Activated T-helper 1 cell treated with Interleukin-2 at 50 U/mL for 16 hours (primary cell): ENCODE measurements at places on chromosomes 2 and 18.

- no peak for DNase-seq
Measured at GRCh38 chr2:31131871-31132270, 6.4 kb downstream of the GALNT14 start.

- no peak for DNase-seq
Measured at GRCh38 chr2:233301811-233302210, 5.8 kb upstream of the SAG start.

- DNase-seq = no peak
Measured at GRCh38 chr2:9764153-9764778, 79.0 kb upstream of the TAF1B start.

DNA sequence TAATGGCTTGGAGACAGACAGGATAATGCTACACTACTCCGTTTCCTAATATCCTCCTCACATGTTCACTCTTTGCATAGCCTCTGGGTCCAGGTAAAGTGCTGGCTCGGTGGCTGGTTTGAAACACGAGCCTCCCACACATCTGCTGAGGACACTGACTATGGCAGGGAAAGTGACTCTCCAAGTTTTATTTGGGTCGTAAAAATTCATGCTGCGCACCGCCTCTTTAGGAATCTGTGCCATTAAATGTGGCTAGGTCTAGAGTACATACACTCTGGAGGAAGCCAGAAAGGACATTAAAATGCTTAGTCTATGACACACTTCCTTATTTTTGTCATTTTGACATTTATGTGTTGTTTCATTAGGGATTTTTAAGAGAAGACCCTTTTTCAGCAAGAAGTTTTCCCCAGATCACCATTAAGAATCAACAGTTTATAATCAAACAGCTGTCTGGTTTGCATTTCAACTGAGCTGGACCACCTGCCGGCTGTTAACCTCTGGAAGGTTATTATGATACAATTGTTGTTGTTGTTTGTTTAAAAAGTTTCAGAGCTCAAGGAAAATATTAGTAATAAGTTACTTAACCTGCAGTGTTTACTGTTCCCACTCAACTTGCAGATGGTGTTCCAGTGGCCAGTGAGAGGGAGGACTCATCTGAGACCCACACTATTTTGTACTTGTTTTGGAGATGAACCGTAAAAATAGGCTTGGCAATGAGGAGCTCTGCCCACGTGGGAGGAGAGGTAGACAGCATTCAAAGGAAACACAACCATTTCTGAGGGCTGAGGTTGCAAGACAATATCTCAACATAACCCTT, 443.3 kb upstream of the MEIS1 start:
- DNase-seq = no peak

DNA sequence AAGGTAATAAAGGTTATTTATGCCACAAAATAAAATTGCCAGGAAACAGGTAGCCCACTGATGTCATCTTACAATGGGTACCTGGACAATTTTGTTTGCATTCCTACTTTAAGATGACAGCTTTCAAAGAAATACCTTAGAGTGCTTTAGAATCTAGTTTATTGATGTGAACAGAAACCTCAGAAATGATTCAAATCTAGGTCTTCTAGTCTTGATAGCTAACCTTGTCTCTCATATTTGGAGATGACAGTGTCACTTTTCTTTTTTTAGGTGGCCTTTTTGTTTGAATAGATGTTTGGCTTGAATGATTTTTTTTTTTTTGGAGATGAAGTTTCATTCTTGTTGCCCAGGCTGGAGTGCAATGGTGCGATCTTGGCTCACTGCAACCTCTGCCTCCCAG, 69.1 kb downstream of the PIK3C3 start:
- DNase-seq = no peak

GRCh38 chr2:181041661-181042060, 61.3 kb downstream of the UBE2E3 start:
- no peak for DNase-seq

DNA sequence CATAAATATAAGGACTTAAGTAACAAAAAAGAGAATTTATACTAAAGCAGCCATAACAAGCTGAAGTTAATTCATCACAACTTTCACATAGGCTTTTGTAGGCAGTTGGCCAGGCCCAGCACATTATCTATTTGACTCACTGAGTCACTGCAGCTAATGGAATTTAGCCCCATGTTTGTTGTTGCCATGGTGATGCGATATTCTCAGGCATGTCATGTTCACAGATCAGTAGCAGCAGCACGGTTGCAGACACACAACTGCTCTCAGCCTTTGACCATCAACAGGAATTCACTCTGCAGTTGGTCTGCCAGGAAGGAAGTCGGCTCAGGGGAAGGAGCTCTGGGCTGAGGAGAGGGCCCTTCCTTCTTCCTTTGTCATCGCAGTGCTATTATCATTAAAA, 639.8 kb downstream of the TMEM182 start:
- no peak for DNase-seq

DNA sequence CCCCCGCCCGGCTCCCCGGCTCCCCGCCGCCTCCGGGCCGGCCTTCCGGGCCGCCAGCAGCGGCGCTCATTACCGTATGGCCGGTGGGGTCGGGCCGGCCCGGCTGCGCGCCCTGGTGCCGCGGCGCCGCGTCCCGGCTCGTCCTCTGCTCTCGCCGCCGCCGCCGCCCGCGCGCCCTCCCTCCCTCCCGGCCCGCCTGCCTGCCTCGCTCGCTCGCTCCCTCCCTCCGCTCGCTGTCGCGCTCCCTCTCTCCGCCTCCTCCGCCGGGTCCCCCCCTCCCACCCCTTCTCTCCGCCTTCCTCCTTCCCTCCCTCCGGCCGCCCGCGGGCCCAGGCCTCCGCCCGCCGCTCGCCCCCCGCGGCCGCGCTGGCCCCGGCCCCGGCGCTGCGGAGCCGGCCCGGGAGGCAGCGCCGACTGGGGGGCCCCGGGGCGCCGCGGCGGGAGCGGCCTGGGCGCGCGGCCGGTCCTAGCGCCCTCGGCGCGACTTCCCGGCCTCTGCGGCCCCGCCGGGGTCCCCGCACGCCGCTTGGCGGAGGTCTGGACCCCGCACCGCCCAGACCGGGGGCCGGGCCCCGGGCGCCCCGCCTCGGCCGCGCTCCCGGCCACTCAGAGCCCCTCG, at the start of gene DNMT3A:
TSS of gene DNMT3A (minus strand) at position 173 of the 619 bp plus-strand sequence. CDS start 27,941 bp downstream, outside the sequence.
- peak; percentile 45 for DNase-seq

DNA sequence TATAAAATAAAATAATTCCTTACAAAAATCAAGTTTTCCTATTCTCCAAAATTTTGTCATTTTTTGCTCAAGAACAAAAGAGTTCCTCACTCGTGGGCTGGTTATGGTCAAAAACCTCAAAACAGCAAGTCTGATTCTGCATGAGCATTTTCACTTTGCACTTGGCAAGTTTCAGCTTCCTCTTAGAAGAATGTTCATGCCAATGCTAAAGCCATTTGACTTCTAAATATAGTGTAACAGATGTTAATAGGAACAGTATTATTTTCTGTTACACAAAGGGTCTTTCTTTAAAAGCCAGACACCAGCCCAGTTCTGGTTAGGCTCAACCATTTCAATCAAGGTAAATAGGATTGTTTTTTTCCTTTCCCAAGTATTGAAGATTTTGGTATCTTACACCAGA, 261.3 kb upstream of the CCDC68 start:
- DNase-seq = no peak

DNA sequence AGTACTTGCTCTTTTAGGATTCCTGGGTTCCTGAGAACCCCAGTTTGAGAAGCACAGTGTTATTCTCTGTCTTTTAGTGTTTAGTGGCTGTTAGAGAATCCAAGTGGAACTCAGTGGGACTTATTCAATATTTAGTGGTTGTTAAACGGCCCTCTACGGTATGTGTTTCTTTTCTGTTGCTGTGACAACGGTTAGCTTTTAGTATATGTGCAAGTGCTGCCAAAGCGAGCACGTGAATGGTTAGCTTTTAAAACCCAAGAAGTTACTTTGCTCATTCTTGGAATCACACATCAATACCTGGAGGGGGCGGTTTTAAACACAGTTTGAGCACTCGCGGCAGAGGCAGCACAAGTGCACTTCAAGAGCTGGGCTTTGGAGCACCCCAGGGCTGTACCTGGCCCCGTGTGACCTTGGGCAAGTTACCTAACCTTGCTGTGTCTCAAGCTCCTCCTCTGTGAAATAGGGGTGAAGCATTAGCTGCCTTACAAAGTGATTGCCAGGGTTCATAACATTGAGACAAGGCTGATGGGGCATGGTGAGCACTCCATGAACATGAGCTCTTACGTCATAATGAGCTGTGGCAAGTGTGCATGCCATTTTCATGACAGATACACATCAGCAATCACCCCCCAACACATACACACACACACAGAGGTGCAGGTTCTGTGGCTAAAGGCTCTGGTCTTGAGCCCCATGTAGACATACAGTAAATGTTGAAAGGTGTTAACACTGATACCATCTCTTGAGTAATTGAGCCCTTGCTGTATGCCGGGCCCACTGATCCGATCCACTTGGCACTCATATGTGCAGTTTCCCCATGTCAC, 234.1 kb downstream of the ALPK2 start:
- DNase-seq = no peak

GRCh38 chr2:100194951-100195350, 52.6 kb upstream of the AFF3 start:
- no peak for DNase-seq

DNA sequence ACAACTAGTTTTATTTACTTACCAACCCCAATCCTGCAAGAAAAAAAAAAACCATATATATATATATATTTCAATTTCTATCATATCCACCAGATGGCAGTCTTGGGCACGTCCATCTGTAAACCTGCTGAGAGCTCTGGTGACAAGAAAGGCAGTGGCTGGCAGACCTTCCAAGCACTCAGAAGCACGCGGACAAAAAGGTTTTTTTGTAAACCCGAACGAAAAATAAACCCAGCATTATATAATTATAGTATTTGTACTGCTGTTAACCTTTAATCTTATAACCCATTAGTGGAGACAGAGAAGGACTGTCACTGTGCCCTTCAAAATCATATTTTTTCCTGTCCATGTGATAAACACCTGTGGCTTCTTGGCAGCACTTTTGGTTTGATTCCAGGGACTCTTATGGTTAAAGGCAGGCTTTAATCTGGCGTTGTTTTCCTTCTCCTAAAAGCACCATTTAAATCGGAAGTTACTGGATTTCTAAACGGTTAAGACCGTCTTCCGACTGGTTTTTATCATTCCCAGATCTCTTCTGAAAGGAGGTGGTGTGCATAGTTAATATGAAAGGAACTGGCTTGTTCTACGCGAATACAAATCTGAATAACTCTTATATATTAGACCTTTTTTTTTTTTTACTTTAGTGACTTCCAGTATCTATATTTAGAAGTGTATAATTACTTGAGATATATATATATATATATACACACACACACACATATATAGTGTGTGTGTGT, 31.0 kb upstream of the SLC3A1 start:
- peak; percentile 10 for DNase-seq

DNA sequence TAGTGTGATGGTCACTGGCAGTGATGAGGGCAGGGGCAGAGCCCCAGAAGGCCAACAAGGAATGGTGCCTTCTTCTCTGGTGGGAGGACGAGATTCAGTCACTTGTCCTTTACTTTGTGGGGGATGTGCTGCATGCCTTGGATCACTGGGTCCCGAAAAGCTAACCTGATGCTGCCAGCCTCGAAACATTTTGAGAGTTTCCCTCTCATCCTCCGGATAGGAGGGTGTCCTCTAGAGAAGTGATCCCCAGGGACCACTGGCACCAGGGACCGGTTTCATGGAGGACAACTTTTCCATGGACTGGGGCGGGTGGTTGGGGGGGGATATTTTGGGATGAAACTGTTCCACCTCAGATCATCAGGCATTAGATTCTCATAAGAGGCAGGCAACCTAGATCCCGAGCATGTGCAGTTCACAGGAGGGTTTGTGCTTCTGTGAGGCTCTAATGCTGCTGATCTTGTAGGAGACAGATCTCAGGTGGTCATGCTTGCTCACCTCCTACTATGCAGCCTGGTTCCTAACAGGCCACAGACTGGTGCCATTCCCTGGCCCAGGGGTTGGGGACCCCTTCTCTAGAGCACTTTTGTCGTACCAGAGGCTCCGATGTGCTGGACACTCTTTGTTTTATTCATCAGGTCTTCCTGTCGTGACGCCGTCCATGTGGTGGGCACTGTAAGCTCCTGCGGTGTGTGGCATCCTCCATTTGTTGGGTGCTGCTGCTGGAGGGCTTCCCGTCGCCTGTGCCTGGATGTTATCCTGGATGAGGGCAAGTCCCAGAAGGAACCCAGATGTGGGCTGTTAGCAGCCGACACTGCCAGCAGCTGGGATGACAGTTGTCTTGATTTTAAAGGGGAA, 68.5 kb upstream of the HDAC4 start:
- no peak for DNase-seq

GRCh38 chr18:35851286-35851970, 121.1 kb upstream of the RMP24 start:
- no peak for DNase-seq

GRCh38 chr2:184589261-184589660, 9.1 kb upstream of the ZNF804A start:
- no peak for DNase-seq

- DNase-seq = no peak
Measured at GRCh38 chr2:241872313-241872642, 2.7 kb downstream of the RTP5 start.

DNA sequence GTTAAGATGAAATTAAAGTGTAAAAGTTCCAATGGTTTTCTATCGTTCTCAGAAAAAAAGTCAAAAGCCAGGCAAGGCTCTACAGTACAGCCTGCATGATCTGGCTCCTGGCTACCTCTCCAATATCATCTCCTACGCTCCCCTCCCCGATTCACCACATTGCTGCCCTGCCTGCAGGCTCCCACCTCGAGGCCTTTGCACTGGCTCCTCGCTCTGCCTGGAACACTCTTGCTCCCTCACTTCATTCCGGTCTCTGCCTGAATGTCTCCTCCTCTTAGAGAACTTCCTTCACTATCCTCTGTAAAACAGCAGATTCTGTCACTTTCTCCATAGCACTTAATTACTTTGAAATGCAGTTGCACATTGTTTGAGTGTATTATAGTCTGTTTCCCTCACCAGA, 72.5 kb downstream of the KLF7 start:
- DNase-seq = no peak

- no peak for DNase-seq
Measured at GRCh38 chr2:20025065-20025786, 12.8 kb upstream of the MATN3 start.

DNA sequence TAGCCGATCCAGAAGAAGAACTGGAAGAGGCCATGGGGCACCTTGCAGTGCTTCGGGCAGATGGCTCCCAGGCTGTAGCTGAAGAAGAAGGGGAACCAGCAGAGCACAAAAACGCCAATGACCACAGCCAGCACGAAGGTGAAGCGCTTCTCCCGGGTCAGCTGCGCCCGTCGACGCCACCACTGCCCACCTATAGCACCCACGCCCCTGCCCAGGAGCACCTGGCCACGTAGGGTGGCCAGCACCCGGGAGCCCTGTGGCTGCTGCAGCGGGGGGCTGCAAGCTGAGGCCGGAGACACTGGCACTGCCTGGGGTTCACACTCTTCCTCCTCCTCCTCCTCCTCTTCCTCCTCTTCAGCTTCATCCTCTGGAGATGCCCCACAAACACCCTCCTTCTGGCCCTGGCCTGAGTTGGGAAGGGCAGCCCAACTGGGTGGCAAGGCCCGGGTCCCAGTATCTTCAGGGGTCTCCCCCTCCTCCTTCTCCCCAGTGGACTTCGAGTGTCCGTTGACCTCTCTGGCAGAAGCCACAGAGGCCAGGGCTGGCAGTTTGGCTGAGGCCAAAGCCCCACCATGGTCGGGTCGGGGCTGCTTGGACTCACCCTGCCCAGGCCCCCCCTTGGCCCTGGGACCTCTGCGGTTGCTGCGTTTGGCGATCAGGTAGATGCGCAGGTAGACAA, 1.3 kb downstream of the ADRA2B start:
- no peak for DNase-seq

GRCh38 chr18:36247036-36247435, 50.5 kb upstream of the FHOD3 start:
- no peak for DNase-seq

GRCh38 chr18:9092665-9093064, 9.8 kb upstream of the NDUFV2 start:
- no peak for DNase-seq

- no peak for DNase-seq
Measured at GRCh38 chr2:42910645-42911405, 118.4 kb upstream of the HAAO start.
